ENCODE measurements at places on chromosomes 7 and 10.

- DNase-seq: no peak
Measured at GRCh38 chr7:92916770-92917224, 80.4 kb upstream of the CDK6 start.

GRCh38 chr7:55521917-55522902 lies 50.1 kb downstream of the VOPP1 start:
- no peak for DNase-seq

DNA sequence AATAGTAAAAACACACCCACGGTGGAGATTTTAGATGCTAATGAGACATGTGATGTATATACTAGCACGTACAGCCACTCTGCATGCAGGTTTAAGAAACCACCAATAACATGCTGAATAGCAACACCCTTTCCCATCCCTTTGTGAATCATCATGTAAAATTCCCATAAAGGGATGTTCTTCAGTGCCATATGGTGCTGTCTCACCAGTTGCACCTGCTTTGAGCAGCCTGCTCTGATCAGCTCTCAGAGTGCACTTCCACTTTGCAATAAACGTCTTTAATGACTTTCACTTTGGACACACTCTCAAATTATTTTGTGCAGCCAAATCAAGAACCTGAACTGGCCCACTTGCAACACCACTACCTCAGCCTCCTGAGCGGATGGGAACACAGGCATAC lies 615.0 kb downstream of the ANKRD7 start:
- DNase-seq: no peak

DNA sequence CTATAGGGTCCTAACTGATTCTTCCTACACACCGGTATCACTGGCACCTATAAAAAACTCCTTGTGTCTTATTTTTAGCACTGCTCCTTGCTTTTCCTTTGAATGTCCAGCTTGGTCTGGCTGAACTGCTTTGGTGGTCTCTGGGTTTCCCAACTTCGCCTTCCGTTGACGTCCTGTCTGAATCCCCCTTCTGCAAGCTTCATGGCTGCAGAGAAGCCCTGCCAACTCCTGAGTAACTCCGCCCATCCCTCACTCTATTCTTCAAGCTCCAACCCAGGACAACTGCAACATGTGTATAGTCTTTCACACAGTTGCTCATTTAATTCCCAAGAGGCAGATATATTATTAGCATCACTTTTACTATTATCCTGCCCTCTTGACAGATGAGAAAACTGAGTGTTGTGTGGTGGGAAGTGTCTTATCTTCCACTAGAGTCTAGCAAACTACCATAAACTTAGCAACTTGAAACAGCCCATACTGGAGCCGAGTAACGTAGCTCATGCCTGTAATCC lies 40.9 kb downstream of the MTURN start:
- no peak for DNase-seq

DNA sequence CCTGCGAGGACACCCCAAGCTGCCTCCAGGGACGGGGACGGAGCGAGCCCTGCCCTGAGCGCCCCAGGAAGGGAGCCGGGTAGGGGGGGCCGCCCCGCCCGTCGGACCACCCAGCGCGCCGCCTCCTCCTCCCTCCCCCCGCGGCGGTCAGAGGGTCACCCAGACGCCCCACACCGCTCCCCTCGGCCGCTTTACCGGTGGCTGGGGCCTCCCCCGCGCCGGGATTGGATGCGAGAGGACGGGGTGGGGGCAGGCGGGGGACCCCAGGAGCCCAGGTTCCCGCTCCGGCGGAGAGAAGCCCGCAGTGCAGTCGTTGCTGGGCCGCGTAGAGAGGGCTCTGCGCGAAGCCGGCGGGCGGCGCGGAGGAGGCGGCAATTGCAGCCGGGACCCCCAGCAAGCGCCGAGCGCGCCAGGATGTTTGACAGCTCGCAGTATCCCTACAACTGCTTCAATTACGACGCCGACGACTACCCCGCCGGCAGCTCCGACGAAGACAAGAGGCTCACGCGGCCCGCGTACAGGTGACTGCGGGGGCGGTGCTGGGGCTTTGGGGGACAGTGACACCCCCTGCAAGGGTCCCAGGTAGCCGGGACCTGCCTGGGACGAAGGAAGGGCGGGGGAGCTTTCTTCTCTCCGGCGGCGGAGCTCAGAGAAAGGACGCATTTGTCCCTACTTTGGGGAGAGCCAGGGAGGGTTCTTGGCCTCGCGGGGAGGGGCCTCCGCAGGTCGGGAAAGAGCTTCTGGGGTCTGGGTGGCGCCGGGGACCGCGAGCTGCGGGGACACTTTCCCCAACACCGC lies at the start of gene FOXL3:
Gene FOXL3, plus strand, starts transcription at position 415 of the 798 bp plus-strand sequence. Its CDS starts 0 bp downstream, at position 415.
- no peak for DNase-seq

DNA sequence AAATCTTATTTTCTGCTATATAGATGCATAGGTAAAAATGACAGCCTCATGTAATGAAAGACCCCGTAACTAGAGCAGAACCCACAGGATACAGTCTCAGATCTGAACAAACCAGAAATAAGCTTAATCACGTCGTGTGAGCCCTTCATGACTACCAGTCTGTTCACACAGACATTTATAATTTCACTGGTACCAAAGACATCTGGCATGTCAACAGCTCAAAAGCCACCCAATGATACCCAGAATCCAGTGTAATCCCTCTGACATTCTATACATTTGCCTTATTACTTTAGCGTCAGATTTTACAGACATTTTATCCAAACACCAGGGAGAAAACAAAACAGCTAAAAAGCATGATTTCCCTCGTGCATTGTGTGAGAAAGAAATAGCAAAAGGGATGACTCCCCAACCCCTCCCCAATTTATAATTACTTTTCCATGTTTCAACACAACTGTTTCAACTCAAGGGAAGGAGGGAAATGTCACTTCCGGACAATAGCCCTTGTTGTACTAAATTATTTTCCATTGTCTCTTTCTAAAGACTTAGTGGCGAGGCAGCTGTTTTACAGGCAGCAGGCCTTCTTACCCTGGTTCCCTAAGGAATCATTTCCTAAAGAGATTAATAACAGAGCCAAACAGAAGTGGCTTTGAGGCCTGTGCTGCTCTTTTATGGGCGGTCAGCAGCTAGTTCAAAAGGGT lies 33.2 kb downstream of the DOCK4 start:
- DNase-seq: no peak

- DNase-seq: no peak
Measured at GRCh38 chr10:131580674-131581073, 269.2 kb upstream of the TCERG1L start.

All from CD4-positive, alpha-beta T cell treated with Interleukin-17A for 1 hour (primary cell).